Caco-2 (cell line): ENCODE measurements at places on chromosomes 2 and 18.
A peak's percentile ranks its signal among the peaks of the same experiment; 100 is the strongest.

- DNase-seq, result no peak
Observed at GRCh38 chr2:33484042-33484621, 7.7 kb downstream of the RASGRP3 start.

GRCh38 chr2:121626777-121627524 lies 22.3 kb downstream of the CLASP1 start:
- DNase-seq, result no peak

DNA sequence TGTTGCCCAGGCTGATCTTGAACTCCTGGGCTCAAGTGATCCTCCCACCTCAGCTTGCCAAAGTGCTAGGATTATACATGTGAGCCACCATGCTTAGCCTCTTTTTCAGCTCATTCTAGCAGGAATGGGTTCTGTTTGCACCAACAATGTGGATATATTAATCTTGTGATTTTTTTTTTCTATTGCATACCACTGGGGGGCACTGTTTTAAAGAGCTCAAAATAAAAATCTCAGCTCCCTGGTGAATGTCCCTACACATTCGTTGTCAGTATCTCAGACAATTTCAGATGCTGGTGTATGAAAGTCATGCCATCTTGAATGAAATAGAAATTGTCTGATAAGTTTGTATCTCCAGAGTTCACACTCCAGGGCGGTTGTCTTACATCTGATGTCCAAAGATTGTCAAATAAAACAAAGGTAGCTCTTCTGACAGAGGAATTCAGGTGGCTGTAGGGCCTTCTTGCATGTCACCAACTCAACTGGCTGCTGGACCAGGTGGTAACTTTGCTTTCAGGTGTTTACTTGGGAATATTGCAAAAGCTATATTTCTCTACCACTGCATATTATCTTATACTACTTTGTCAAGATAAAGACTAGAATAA lies 3.1 kb upstream of the MATN3 start:
- peak; percentile 64 for DNase-seq

GRCh38 chr18:24234850-24235418 lies 96.1 kb downstream of the CABYR start:
- no peak for DNase-seq

DNA sequence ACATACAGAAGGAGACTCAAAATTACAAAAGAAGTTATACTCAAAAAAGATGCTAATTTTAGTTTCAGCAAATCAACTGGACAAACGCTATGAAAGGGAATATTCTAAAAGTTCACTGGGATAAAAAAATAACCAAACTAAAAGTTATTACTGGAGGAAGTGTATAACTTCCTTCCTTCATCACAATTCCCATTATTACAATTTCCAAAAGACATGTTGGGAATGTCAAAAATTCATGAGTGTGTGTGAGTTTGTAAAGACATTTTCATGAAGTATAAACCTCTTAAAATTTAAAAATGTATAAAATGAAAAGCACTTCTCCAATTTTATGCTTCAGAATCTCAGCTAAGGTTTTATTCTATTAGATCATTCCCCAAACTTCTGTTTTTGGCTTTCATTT lies 67.8 kb downstream of the MERTK start:
- DNase-seq, result no peak

- DNase-seq, result no peak
Observed at GRCh38 chr2:144330951-144331673, 188.8 kb downstream of the ZEB2 start.
